ENCODE measurements at places on chromosomes 3 and 15.

DNA sequence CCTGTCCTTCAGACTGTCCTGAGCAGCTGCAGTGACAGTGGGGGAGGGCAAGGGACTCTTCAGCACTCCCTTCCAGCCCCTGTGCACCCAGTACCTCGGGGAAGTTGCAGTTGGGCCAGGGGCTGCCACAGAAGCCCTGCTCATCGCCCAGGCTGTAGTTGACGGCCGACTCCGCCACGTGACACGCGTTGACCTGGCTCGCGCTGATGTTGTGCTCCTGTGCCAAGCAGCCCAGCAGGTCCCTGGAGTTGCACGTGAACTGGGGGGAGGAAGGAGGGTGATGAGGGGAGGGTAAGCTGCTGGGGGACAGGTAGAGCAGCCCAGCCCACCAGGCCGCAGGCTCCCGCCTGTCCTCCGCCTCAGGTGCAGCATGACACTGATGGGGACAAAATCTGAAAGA lies 101.2 kb downstream of the SEC22A start:
- no peak for DNase-seq

DNA sequence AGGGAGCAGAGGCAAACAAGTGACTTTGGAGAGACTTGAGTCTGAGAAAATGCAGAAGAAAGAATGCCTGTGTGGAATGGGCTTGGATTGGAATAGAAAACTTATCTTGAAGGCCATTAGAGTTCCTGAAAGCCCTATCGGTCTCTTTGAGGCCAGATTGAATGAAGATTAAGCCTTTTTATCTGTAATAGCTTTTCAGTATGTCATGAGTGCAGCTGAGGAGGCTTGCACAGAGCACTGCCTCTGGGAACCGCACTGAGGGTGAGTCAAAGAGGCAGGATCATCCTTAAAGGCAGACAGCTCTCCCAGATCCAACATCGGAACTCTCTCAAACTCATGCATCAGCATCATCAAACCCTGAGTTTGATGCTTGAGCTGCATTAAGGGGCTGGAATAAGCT lies 515.2 kb downstream of the NTRK3 start:
- no peak for DNase-seq

DNA sequence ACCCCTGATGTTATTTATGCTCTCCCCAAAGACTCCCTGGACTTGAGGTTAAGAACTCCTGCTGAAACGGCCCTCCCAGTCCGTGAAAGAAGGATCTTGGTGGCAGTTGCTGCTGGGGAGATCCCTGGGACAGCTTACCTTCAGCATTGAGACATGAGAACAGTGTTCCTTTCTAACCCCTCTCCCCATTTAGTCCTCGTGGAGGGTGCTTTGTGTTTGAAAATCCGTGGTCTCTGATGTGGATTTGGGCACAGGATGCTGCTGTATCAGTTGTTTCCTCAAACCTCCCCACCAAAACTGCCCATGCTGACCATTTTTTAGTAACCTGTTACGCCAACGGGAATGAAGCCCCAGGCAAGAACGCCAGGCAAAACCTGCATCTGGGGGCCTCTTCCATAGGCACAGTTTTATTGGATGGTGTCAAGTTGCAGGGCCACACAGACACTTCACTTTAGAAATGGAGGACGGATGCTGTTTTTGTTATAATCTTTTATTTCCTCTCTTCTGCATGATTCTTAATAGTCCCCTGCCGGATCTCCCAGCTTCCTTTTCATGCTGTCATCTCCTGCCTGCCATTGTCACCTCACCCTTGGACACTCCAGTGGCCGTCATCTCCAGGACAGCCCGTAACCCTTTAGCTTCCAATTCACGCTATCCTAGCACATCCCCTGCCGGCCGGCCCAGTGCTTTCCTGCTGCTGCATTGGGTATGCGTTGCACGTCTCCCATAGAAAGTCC lies 31.7 kb upstream of the CEMIP start:
- no peak for DNase-seq

DNA sequence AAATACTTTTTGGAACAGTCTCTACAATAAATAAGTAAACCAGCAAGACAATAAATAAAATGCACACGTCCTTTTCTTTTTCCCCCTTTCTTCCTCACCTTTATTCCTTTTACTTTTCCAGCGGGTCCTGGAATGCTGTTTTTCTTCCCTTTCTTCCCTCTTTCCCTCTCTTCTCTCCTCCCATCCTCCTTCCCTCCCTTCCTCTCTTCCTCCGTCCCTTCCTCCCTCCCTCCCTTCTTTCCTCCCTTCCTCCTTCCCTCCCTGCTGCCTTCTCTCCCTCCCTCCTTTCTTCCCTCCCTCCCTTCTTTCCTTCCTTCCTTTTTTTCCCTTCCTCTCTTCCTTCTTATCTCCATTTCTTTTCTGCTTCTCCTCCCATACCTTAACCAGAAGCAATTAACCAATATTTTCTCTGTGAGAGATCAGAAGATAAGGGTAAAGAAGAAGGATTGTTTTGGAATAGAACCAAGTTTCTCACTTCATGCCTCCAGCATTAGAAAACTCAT lies 3.3 kb upstream of the IL17RE start:
- no peak for DNase-seq

GRCh38 chr15:99998661-99999101 lies 265.4 kb upstream of the LYSMD4 start:
- no peak for DNase-seq

GRCh38 chr3:60758171-60758570 lies 493.1 kb downstream of the FHIT start:
- no peak for DNase-seq

GRCh38 chr3:37910671-37911400 lies 49.2 kb downstream of the CTDSPL start:
- no peak for DNase-seq

DNA sequence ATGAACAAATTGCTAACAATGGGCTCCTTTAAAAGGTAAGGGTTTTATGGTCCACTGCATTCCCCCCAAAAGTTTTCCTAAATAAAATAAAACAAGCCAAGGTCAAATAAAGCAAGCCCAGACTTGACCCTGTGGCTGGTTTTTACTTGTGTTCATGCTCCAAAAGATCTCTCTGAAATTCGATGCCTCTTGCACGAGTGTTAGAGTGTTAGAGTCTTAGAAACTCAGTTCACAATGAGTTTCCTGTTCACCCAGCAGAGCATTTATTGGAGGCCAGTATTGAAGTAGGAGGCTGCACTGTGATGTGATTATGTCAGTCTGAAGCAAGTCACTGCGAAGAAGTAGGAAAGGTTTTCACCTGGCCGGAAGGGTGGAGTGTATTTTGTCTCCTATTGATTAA lies 59.9 kb upstream of the LRTM1 start:
- no peak for DNase-seq

DNA sequence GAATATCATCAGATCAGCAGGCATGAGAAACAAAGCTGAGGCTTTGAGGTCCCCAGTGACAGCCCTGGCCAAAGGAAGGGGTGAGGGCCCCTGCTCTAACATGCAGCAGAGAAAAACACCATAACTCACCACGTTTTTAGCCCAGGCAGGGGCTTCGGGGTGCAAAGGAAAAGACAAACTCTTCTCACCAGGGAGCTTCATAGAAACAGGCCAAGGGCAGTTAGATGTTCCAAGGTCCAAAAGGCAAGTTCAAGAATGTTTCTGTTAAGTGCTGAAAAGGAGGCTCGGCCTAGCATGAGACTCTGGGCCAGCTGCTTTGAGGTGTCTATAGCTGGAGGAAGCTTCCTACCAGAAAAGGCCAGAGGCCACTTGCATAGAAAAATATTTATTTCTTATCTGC lies 608.4 kb upstream of the CFAP20DC start:
- no peak for DNase-seq

- DNase-seq: no peak
Measured at GRCh38 chr3:44920081-44920480, 45.7 kb downstream of the TGM4 start.

GRCh38 chr3:86938416-86939105 lies 52.4 kb downstream of the VGLL3 start:
- no peak for DNase-seq

DNA sequence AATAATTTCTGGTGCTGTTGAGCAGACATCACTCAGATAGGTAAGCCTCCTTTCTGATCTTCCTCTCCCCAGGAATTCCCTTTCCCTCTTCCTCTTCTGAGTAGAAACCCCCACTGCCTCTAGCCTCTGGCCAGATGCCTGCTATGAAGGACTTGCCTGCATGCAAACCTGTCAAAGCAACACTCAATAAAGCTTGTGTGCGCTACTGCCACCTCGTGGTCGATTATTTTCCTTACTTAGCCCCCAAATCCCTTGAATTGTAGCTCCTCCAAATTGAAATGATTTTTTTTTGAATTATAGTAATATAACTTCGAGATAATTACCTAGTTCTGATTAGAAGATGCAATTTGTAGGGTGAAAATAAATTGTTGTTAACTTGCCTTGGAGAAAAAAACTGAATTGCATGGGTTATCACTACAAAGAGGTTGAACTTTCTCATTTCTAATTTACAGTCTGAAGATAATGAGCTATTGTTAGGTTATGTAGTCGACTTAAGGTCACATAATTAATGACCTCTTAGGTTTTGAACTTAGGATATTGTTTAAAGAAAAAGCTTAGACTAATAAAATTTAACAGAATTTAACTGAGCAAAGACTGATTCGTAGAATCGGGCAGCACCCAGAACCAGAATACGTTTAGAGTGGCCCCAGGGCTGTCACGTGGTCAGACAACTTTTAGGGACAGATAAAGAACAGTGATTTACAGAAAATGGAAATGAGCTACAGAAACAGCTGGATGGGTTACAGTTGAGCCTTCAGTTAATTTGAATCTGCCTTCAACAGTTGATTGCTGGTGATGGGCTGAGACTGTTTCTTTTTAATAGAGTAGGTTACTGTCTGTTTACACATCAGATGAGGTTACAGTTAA lies 269.3 kb downstream of the ARPP21 start:
- DNase-seq: peak; percentile 60

- DNase-seq: no peak
Measured at GRCh38 chr3:112042842-112043280, 8.3 kb downstream of the TMPRSS7 start.

DNA sequence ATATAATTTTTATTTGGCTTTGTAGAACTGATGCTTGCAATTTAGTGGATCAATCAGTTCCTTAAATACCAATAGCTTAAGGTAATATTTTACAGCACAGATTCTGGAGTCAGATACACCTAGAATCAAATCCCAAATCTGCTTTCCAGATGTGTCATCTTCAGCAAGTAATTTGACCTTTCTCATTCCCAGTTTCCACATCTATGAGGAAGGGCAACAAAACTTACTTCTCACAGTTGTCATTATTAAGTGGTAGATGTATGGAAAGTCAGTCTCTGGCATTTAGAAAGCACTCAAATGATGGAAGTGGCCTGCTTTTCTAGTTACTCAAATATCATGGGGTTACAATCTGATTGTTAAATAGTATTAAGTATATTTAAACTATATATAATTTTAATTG lies 767.0 kb downstream of the CADM2 start:
- no peak for DNase-seq

DNA sequence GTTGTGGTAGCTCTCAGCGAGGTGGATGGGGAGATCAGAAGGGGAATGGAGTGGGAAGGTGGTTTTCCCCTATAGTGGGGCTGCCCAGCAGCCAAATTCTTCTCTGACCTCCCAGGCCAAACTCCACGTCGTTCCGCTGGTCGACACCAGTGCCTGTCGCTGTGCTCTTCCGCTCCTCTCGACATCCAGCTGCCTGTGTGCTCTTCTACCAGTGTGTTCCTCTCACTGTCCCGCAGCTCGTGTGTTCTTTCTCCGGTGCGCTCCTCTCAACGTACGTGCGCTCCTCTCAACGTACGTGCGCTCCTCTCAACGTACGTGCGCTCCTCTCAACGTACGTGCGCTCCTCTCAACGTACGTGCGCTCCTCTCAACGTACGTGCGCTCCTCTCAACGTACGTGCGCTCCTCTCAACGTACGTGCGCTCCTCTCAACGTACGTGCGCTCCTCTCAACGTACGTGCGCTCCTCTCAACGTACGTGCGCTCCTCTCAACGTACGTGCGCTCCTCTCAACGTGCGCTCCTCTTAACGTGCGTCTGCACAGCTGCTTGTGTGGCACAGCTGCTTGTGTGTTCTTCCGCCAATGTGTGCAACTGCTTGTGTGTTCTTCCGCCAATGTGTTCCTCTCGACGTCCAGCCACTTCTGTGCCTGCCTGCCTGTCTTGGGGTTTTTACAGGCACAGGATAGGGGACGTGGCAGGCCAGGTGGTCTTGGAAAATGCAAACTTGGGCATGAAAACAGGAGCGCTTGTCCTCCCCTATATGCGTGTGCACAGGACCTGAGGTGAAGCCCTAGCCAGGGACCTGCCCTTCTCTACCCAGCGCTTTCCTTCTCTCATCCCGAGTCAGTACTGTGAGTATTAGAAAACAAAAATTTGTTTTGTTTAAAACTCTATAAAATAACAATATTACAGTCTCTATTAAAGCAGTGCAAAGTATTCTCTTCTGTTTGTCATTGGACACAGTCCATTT lies 991.1 kb downstream of the GBE1 start:
- no peak for DNase-seq

DNA sequence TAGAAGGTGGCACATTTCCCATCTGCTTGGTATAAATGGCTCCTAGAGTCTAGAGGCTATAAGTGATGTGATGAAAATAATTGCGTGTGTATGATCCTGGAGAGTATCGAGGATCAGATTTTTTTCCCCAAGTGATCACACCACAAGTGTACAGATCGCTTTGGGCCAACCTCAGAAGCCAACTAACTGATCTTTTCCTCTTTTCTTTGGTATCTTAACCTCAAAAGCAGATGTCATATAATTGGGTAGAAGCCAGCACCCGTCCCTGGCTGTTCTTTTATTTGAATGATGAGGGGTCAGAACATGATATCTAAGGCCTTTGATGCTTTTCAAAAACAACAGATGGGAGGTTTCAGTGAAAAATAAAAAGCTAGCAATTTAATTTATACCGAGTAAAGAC lies 3.3 kb downstream of the P2RY14 start:
- DNase-seq: no peak

DNA sequence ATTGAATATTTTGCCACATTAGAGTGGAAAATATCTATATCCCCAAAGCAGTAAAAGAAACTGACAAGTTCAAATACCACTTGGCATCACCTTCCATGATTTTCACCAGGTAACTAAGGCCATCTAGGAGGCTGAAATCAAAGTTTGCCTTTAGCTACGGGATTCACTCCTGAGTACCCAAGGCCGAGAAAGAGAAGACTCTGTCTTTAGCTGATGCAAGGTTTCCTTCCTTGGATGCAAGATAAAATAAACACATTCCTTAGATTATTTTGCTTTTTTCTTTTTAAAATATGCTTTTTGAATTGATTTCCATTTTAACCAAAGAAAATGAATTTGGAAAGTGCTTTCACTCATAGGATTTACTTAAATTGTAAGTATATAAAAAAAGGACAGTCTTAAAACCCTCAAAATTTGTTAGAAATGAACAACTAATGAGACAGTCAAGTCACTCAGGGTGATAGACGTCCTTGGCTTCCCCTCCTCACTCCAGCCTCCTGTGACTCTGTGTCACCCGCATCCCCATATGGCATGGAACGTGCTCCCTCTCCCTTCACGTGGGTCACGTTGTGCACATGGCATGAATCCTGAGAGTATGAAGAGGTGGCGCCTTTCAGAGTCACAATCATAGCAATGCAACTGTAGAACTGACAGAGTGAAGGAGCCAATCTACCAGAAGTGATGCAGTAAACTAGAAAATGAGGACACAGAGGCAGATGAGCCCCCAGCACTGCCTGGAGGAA lies 148.4 kb downstream of the RTP4 start:
- no peak for DNase-seq

- no peak for DNase-seq
Measured at GRCh38 chr15:94584833-94585244, 353.5 kb downstream of the MCTP2 start.

- DNase-seq: no peak
Measured at GRCh38 chr15:43883571-43883970, 56.8 kb downstream of the WDR76 start.

GRCh38 chr3:134388788-134389485 lies 14.7 kb upstream of the AMOTL2 start:
- DNase-seq: no peak

- DNase-seq: no peak
Measured at GRCh38 chr15:92149029-92149428, 244.7 kb upstream of the ST8SIA2 start.
